ENCODE measurements at places on chromosomes 7 and 10. TPM values are rescaled to one million over a fixed set of nuclear protein-coding genes. Genes with fewer than 3 reads are reported as not detected.

Gene TAS2R41
- total RNA-seq = not detected

Gene NPC1L1
- not detected for total RNA-seq

Gene CALML5
- not detected for total RNA-seq

Gene ST8SIA6
- not detected for total RNA-seq

Gene SPDYE9
- not detected for total RNA-seq

Gene LBX1
- not detected for total RNA-seq

Gene KEL
- total RNA-seq = not detected

Gene CYP2E1
- total RNA-seq = under 0.01 TPM

Gene BMPR1A
- total RNA-seq = 37.8 TPM

All from subcutaneous preadipocyte (primary cell).